LHCN-M2 (cell line): ENCODE measurements at places on chromosomes 12 and 14. TPM values are rescaled to one million over a fixed set of nuclear protein-coding genes. Genes with fewer than 3 reads are reported as not detected.

The TEX52 gene
- not detected in 2 replicates for total RNA-seq

The CHD8 gene
- 49.1 and 50.1 TPM in 2 replicates for total RNA-seq

DNA sequence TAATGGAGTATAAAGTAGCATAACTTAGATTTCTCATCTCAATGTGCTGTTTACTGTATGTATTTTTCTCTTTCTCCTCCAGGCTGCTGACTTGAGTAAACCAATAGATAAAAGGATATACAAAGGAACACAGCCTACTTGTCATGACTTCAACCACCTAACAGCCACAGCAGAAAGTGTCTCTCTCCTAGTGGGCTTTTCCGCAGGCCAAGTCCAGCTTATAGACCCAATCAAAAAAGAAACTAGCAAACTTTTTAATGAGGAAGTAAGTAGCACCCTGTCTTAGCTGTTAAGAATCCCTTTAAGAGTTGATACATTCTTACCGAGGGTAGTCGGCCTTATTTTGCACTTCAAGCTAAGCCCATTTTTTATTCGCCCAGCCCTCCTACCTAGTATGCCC lies 55.2 kb downstream of the WDR20 start:
- DNase-seq = no peak

GRCh38 chr12:12723149-12723680 lies 6.0 kb downstream of the CDKN1B start:
- DNase-seq = peak; percentile 18

DNA sequence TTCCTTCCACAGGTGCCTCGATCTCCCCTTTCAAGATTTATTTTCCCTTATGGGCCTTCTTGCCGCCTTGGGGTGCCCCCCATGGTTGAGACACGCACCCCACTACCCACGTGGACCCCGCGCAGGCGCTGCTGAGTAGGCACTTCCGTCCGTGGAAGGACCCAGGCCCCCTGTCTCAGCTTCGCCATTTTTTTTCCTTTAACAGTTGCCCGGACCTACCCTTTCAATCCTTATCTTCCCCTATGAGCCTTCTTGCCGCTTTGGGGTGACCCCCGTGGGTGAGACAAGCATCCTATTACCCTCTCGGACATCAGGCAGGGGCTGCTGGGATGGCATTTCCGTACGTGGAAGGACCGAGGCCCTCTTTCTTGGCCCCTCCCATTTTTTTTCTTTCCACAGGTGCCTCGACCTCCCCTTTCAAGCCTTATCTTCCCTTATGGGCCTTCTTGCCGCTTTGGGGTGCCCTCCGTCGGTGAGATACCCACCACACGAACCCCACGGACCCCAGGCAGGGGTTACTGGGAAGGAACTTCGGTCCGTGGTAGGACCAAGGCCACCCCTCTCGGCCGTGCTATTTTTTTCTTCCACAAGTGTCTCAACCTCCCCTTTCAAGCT lies 268.2 kb downstream of the ALG10 start:
- DNase-seq = no peak
